ENCODE measurements at places on chromosomes 4 and X.

DNA sequence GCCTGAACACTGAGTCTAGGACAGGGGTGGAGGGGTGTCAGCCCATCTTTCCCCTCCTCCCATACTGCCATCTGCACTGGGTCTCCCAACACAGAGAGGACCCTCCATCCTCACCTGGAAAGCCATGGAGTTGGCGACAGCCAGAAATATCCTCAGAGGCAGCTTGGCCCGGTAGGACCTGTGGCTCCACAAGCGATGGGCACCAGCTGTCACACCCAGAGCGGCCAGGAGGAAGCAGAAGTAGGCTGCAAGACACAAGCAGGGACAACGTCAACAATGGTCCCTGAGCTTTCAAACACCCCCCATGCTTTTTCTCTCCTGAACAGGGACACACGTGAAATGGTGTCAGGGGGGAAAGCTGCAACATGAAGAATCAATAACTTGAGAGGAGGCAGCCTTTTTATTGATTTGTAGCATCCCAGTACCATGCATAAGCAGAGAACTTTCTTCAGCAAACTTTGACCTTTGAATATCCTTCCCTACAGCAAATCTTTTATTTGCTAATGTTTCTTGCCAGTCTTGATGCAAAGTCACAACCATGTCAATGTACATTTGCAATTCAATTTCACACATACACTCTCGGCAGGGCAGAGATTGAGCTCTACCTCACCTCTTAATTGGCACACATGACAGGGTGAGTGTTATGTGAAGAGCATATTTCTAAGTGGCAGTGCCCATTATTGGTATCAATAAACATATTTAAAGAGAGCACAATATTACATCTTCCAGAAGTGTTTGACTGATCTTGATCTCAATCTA lies 93.2 kb downstream of the SCD5 start:
- no peak for DNase-seq

GRCh38 chr4:86587381-86588140 lies 6.6 kb upstream of the PTPN13 start:
- DNase-seq = no peak

- DNase-seq = no peak
Measured at GRCh38 chr4:36260731-36261130, 16.4 kb upstream of the ARAP2 start.

DNA sequence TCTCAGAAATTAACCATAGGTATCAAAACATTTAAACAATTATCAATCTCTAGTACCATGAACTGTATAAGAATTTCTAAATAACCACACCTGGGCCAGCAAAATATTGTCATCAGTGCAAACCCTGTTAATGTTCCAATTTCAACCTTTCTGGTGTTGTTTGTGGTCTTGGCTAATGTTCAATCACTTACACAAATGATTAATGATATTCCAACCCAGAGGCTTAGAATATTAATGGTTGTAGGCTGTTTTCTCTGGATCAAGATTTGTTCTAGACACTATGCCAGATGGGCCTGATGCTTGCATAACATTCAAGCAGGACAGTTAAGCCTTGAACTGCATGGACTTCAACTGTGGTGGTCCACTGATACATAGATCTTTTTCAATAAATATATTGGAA lies 69.1 kb downstream of the HS3ST1 start:
- no peak for DNase-seq

DNA sequence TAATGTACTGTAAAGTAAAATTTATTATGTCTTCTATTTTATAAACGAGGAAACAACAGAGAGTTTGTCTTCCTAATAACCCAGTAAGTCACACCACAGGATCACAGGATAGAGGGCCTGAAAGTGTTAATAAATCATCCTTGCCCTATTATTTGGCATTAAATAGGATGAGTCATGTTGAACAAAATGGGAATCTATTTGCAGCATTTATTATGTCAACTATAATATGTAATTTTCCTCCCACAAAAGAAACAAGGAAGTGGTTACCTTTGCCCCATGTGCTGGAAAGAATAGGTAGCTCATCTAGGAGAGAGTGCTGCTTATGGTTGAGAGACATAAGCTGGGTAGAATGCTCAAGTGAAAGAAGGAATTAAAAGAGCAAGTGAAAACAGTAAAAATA lies 237.6 kb upstream of the NDST3 start:
- DNase-seq = no peak

- DNase-seq = peak; percentile 1
Measured at GRCh38 chrX:106619797-106620196, 8.0 kb downstream of the RADX start.

DNA sequence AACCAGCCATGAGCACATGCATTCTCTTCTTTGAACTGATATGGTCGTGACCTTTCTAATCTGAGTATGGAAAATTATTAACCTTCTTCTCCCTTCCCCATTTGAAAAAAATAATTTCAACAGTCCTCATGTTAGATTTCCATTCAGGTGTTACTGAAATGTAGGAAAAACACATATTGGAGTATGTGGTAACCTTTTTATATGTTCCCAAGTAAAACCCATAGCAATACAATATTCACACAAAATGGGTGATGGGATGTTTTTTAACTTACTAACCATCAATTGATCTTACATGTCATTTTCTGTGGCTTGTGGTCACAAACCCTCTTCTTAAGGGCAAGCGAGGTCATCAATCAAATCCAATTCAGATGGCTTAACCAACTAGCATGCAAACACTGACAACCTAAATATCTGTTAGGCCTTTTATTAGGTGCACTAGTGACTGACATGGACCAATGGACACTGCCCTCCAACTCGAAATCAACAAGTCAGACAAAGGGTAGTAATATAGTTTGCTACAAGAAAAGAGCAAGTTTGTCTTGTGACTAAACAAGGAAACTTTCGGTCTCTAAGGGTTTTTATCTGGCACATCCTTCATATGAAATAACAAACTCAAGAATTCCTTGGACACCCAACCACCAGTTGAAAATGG lies 74.3 kb downstream of the CAMK2D start:
- DNase-seq = no peak

DNA sequence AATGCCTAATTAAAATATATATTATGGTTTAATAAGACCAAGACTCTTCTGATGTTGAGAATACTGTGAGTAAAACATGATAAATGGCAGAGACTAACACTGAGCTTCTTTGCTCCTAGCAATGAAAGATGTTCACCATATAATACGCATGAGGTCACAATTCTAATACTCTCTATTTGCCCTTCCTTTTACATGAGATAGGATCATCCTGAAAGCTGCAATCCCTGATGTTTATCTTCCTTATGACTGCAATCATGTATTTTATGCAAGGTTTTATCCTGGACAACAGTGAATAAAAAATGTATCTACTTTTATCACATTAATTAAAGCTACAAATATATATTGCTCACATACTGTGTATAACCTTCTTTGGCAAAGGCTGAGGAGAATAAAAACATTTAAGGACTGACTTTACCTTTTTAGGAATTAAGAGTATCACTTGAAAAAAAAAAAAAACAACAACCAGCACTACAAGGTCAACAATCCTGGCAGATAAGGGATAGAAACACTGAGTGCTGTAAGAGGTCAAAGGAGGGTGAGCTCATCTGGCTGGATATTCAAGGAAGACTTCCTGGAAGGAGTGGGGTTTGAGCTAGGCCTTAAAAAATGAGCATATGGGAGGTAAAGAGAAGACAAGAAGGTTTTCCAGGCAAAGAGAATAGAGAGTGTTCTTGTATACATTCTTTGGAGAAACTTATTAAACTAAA lies 99.9 kb downstream of the AREG start:
- no peak for DNase-seq

DNA sequence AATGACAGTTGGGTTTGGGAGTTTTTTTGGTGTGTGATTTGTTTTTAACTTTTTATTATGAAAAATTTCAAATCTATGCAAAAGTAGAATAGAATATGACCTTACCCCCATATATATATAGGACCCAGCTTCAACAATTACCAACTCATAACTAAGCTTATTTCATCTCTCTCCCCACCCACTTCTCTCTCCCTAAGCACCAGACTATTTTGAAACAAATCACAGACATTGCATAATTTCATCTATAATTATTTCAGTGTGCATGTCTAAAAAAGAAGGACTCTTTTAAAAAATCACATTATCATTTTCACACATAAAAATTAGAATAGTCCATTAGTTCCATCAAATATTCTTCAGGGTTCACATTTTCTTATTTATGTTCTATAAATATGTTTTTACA lies 28.3 kb upstream of the NKX6-1 start:
- no peak for DNase-seq

- peak; percentile 12 for DNase-seq
Measured at GRCh38 chr4:177339477-177340374, 30.1 kb downstream of the NEIL3 start.

GRCh38 chrX:109714340-109714958 lies 18.6 kb downstream of the ACSL4 start:
- DNase-seq = no peak

GRCh38 chr4:154004507-154005170 lies 215.8 kb upstream of the SFRP2 start:
- DNase-seq = peak; percentile 24

DNA sequence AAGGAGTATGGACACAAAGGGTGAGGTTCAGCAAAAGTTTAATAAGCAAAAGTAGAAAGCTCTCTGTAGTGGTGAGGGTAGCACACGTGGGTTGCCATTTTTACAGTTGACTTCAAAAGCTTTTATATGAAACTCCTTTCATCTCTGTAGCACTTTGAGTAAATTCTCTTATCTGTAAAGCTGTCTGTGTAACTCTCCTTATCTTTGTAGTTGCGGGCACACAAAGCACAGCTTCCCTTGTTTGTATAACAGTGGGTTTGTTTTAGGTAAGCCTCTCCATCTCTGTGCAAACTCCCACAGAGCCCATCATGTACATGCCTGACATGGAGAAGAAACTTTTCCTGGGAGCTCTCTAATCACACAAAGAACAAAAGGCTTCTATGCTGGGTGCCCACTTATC lies 325.9 kb upstream of the PABPC5 start:
- no peak for DNase-seq

DNA sequence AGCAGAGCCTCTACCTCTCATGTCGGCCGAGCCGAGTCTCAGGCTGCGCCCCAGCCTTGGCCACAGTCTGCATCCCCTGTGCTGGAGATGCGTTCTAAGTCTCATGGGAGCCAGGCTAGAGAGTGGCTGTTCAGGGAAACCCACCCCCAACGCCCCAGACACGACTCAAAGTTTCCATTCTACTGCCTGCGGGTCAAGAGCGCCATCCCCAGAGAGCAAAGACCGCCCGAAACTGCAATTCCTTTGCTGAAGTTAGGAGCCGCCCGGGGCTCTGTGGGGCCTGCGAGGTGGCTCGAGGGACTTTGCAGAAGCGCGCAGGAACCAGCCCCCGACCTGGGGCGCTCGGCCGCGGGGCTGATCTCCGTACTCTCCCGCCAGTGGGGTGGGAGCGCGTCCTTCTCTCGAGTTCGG lies 10.0 kb upstream of the ELF4 start:
- no peak for DNase-seq

GRCh38 chr4:74335341-74336021 lies 27.2 kb downstream of the EPGN start:
- DNase-seq = no peak

DNA sequence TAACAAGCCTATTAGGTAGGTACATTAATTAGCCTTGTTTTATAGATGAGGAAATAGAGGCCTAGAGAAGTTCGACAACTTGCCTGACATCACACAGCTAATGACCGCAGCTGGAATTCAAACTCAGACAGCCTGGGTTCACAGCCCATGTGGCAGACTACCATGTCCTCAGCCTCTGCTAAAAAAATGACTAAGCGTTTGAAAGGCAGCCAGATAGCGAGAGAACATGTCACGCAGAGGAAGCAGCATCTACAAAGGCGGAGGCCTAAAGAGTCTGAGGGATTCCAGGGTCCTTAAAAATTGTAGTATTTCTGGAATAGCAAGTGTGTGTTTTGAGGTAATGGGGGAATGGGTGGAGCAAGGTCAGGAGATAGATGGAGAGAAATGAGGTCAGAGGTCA lies 33.2 kb upstream of the BMP15 start:
- DNase-seq = no peak

- no peak for DNase-seq
Measured at GRCh38 chr4:123468479-123469031, 72.0 kb downstream of the SPRY1 start.

DNA sequence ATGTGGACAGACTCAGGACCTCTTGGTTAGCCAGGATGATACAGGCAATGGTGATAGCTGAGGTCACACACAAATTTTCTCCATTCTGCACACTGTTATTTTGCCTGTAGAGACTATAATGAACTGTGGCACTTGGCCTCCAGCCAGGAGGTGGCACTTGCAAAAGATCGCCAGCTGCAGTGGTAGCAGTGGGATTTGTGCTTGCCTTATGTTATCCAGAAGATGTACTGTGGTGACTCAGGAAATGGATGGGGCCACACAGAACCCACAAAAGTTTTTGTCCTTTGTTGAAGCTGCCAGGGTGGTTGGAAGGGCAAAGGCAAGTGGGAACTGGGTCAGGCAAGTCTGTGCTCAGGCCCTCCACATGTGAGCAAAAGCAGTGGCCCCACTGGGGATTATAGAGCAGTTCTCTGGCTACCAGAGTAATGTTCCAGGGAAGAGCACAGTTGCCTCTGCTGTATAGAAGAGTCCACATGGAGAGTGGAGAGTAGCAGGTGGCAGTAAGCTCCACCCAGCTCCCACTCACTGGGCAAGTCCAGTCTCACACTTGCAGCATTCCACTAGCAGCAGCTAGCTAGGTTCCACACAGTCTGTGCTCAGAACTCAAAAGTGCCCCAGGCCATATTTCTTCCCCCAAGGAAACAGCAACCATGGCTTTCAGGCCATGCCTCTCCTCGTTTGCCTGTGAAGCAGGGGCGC lies 5.9 kb upstream of the C4orf17 start:
- no peak for DNase-seq

- DNase-seq = no peak
Measured at GRCh38 chr4:186598686-186599085, 43.3 kb upstream of the MTNR1A start.

DNA sequence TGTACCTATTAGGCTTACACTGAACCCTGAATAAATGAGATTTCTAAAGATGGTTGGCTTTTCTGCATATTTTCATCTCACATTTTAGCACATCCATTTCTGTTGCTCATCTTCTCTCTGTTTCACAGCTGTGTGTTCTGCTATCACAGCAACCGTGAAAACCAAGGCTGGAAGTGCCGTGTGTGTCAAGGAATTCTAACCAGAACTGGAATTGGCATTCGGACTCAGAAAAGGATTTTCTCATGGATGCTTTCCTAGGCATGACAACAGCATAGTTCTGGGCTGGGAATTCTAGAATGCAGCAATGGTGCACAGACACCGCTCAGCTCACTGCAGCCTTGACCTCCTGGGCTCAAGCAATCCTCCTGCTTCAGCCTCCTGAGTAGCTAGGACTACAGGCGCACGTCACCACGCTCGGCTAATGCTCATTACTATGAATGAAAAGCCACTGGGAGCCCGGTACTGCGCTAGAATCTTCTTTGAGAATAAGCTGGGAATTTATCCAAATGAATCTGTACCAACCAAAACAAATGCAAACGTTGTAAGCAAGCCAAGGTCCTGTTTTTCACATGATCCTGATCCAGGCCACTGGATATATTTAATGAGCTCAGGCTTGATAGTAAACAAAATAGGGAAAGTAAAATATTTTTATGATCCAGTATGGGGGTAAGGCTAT lies 105.2 kb downstream of the RBM47 start:
- no peak for DNase-seq

- DNase-seq = no peak
Measured at GRCh38 chrX:38060331-38060878, 54.1 kb downstream of the SYTL5 start.

Data from urothelium cell line (cell line).